AG10803 (cell line): ENCODE measurements at places on chromosomes 5 and 9.

DNA sequence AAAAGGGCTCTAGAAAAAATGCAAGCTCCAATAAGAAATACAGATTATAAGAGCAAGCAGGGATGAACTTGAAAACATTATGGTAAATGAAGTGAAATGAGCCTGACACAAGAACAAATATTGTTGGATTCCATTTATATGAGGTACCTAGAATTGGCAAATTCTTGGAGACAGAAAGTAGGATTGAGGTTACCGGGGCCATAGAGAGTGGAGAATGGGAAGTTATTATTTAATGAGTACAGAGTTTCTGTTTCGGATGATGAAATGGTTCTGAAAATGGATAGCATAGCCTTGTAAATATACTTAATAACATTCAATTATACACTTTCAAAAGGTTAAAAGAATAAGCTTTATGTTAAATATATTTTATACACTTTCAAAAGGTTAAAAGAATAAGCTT lies 75.6 kb upstream of the SLC12A2 start:
- peak; percentile 7 for DNase-seq

DNA sequence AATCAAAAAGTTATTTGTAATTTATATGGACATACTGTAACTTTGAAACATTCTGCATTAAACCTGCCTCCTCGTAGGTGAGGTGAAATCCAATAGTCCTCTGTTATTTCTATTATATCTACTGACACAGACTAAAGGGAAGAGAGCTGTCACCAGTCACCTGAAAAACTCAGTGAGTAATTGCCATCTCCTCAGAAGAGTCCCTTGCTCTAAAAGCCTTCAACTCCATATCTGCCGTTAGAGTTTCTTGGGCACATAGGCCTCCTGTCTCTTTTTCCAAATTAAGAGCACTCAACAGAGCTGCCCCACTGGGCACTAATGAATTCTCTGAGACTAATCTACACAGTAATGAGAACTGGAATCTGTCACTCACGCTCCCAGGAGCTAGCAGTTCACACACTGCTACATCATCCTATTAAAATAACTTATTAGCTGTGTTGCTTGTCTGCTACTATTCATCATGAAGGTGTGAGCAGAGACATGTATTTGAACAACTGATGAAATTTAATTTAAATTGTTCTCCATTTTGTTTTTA lies 67.3 kb upstream of the VCAN start:
- DNase-seq, result no peak

DNA sequence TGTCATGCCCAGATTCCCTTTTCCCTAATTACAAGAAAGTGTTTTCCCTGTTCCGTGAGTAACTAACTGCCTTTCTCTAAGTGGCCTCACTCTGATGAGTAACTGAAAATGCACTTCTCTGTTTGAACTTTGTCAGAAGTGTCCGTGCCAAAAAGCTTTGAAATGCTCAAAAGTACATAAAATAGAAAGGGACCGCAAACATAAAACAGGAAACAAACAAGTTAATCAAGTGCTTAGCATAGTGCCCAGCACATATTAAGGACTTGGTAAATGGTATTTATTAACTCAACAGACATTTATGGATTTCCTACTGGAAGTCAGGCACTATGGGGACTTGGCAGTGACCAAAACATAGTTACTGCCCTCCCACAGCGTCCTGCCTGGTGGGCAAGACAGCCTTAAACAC lies 22.3 kb downstream of the AQP3 start:
- DNase-seq, result no peak

- DNase-seq, result no peak
Observed at GRCh38 chr5:4295663-4296339, 700.2 kb downstream of the IRX1 start.

DNA sequence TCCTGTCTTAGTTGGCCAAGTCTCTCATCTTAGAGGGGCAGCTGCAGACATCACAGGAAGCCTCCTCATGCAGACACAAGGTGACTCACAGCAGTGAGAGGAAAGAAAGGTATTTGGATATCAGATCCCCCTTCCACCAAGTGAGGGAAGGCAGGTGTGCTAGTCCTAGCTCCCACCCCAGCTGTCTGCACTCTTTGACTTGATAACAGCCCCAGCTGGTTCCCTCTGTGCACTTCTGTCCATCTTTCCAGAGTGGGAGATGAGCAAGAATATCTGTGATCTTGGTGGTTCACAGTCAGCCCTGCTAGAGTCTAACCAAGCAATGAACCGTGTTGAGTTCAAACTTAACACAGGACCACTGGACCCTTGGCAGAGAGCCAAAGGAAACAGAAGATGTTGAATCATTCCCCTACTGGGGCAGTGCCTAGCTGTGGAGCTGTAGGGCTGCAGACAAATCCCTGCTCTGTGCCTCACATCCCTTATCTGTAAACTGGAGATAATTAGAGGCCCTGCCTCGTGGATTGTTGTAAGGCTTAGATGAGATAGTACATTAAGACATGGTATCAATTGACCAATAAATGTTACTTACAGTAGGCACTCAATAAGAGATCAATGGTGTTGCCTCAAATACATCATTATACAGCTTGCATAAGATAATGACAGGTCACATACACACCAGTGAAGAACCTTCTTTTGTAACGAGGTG lies 39.1 kb downstream of the SH3RF2 start:
- peak; percentile 19 for DNase-seq

DNA sequence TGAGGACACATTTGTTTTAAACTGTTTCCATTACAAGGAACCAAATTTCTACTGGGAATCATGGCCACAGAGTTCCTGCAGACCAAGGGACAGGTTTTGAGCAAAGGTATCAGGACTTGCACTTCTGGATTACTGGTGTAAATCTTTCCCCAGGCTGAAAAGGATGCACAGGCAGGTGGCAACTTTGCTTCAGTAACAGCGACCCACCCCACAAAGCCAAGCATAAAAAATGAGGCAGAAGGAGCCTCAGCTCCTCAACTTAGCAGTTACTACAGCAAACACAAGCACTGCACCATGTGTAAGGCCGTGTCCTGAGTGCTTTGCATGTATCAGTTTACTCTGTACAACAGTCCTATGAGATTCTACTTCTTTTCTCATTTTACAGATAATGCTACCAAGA lies 251.9 kb downstream of the EBF1 start:
- DNase-seq, result no peak

DNA sequence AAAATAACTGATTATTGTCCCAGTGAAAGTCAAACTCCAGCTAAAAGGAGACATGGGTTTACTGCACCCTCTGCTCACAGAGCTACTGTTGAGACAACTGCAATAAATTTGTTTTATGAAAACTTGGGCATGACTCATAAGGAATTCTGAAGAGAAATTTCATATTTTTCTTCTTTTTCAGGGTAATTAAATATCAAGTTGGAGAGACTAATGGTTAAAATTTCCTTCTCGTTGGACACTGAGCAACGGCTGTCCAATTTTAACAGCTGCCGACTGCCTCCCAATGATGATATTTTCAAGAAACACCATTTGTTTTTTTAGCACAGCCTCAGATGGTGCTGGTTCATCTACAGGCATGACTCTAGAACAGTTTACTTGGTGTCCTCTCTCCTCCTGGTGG lies 259.2 kb upstream of the RGMB start:
- peak; percentile 22 for DNase-seq

DNA sequence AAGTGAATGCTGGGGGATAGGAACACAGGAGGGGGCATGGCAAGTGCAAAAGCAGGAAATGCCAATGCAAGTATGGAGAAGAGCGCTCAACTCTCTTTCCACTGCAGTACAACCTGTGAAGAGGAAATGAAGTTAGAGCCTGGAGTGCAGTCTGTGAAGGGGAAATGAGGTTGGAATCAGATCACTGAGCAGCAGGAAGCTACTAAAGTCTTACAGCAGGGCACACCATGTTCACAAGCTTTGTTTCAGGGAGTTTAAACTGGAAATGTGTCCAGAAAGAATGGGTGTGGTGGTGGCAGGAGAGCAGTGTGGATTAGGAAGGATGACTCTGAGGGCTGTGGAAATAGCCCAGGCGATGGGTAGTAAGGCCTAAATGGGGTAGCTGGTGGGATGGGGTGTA lies 15.4 kb downstream of the ARHGEF37 start:
- no peak for DNase-seq

DNA sequence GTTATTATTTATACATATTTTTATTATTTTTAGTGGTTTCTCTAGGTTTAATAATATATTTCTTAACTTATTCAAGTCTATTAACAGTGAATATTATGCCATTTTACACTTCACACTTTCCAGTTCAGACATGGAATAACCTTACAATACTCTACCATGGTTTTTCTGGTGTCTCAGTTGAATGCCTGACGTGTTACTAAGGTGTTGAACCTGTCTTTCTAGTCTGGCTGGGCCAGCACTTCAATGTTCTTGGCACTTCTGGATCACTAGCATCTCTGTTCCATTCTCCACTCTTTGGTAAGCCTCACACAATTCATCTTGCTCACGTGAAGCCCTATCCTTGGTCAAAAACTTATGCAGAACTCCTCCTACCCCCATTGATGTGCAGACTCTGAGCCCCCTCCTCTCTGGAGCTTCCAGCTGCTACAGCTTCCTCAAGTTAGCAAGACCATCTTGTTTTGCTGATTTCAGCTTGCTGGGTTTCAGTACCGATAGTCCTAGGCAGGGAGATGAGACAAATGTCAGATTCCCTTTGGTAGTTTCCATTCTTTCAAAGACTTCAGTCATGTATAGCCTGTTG lies 243.1 kb downstream of the FBXO4 start:
- DNase-seq, result no peak

- DNase-seq, result no peak
Observed at GRCh38 chr5:114435885-114436299, 74.0 kb downstream of the KCNN2 start.

DNA sequence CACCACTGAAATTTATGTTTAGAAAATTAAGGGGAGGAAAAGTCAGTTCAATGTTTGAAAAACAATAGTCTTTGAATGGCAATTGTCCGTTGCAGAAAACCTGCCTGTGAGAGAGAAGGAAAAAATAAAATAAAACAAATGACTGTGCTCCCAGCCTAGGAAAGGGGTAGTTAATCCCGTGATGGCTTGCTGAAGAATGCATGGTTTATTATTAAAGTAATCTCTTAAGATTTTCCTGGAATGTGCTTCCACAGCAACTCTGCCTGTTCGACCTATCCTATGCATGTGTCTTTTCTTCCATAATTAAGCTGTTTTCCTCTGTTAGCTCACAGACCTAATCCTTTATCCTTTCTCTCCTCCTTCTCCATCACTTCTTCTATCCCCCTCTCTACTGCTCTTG lies 2.4 kb upstream of the DAB2 start:
- DNase-seq, result peak; percentile 73

- DNase-seq, result peak; percentile 91
Observed at GRCh38 chr5:112958093-112959088, 18.2 kb upstream of the DCP2 start.

GRCh38 chr9:93258419-93258817 lies 74.5 kb downstream of the WNK2 start:
- no peak for DNase-seq

DNA sequence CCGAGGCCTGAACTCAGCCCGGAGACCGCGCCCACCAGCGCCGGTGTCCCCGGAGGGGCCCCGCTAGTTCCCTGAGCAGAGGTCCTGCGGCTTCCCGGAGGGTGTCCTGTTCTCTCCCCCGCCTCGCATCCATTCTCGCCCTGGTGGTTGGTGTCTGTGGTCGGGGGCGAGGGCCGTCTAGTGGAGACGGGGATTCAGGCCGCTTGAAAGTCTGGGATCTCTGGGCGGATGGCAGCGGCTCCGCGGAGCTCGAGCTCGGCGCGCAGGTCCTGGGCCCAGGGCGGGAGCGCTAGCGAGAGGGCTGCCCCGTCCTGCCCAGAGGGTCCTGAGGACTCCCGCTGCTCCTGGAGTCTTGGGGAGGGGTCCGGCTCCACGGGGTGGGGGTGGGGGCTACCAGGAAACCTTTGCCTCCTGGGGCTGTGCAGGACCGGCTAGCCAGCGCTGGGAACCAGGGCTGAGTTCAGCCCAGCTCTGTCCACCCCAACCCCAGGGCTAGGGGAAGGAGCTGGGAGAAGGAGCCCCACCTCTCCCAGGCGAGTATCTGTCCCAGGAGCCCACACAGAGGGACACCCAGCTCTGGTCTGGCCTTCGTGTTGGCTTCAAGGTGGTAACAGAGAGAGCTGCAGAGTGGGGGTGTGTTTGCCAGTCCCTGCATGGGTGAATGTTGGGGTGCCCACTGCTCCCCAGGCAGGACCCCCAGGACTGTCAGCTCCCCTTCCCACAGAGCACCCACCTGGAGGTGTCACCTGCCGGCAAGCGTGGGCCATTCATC lies 4.0 kb downstream of the TOR4A start:
- no peak for DNase-seq

DNA sequence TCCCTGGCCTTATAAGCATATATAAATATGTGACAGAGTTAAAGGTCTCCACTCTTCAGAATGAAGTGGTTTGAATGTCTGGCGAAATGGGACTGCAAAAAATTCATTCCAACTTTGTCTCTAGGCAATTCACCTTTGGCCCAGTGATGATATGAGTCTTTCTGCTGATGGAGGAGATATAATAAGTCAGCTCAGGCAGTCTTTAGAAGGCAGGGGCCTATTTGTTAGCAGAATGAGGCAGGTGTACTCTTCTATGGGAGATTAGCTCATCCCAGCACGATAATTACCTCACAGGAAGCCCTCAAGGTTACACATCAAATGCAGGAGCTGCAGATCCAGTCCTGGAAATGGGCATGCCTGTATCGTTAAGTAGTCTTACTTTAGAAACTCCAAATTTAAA lies 300.5 kb downstream of the NR2F1-AS1 start:
- DNase-seq, result no peak

DNA sequence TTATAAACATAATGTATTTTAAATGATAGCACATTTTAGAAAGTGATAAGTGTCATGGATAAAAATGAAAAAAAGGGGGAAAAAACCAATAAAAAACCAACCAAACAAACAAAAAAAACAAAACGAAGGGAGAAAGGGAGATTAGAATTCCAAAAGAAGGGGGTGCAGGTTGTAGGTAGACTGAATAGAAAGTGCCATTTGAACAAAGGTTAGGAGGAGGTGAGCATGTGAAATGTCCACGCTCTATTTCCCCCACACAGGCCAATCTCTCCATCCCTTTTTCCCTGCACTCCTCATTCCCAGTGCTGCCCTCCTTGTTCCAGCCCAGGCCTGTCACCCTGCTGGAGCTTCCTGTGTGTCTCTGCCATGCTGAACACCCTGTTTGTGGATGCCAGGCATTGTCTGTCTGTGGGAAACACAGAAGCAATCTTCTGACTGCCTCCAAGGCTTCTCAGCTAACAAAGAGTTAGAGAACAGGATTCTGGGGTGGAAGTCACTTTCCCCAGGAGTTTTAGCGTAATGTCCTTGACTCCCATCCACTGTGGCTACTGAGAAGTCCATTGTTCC lies 138.8 kb downstream of the ADAMTS16 start:
- no peak for DNase-seq

- DNase-seq, result no peak
Observed at GRCh38 chr5:154782326-154782725, 27.1 kb downstream of the LARP1 start.

- DNase-seq, result no peak
Observed at GRCh38 chr9:37775216-37775919, 9.5 kb downstream of the EXOSC3 start.

DNA sequence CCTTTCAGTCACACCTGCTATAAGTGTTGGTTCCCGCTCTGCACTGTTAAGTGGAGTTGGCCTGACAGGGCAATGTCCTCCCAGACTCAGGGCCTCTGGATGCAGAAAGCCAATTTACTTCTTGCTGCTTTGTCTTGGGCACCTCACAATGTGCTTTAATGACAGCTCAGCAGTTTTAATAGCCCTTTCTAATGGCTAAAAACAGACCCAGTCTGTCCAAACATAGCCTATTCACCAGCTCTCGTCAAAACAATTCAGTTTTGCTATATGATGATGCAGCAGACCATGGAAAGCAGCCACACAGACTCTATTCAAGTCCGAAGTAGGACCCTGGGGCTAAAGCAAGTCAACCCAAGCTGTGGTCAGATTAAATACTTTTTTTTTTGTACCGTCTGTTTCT lies 529.1 kb upstream of the SEMA6A start:
- DNase-seq, result no peak
